ENCODE measurements at places on chromosomes 16 and 17. TPM values are rescaled to one million over a fixed set of nuclear protein-coding genes. Genes with fewer than 3 reads are reported as not detected.

The HCRT gene
- not detected for total RNA-seq

The TMEM101 gene
- total RNA-seq = 36.3 TPM

The CTCF gene
- 54.0 TPM for total RNA-seq

The CTRL gene
- total RNA-seq = 1.4 TPM

GRCh38 chr17:64223283-64223682, 39.8 kb downstream of the TEX2 start:
- DNase-seq = no peak

DNA sequence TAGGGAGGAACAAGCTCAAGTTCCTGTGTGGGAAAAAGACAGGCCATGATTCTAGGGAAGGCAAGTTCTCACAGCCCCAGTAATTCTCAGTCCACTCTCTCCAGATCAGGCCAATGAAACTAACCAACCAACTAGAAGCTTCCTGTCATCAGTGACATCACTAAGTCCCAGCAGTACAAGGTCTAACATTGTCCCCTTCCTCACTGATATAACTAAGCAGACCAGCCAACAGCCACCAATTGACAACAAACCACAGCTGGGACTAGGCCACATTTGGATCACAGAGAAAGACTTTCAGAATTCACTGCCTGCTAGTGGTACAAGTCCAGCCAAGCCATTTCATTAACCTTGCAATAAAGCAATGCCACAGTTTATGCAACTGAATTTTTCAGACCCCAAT, 94.0 kb downstream of the CACNG1 start:
- DNase-seq = no peak

GRCh38 chr17:78372841-78373240, 5.6 kb upstream of the PGS1 start:
- DNase-seq = no peak

DNA sequence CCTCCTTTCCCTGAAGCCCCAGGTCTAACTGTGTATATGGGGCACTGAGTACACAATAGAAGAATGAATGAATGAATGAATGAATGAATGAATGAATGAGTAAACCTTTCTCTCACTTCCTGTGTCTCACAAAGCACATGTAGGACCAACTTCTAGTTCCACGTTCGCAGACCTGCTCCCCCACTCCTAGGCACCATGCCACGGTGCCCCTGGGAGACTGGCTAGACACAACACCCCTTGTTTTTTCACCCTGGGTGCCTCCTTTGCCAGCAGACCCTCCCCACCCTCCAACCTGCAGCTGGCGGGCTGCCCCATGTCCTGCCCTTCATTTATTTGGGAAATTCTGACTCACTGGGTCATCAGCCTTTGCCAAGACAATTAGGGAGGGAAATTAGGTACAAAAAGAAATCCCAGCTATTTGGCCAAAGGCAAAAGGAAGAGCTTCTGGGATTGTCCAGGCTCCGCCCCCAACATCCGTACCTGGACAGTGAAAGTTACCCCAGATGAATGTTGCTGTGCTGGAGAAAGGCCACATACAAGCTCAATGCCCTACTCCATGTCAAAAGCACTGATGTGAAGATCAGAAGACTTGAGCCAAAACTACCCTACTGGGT, 7.7 kb downstream of the CES1 start:
- no peak for DNase-seq

DNA sequence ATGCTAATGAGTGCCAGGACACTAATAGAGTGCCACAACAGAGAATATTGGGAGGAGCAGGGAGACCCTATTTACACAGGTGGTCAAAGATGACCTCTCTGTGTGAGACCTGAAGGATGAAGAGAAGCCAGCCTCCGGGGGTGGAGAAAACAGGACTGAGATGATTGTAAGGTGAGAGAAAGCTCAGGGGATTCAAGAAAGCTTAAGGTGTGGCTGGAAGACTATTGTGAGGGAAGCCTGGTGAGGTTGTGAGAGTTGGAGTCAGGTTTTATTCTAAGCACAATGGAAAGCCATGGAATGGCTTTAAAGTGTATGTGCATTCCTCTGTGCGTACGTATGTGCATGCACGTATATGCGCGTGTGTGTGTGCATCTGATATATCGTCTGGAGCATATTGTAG, 10.4 kb upstream of the MARCHF10 start:
- no peak for DNase-seq

DNA sequence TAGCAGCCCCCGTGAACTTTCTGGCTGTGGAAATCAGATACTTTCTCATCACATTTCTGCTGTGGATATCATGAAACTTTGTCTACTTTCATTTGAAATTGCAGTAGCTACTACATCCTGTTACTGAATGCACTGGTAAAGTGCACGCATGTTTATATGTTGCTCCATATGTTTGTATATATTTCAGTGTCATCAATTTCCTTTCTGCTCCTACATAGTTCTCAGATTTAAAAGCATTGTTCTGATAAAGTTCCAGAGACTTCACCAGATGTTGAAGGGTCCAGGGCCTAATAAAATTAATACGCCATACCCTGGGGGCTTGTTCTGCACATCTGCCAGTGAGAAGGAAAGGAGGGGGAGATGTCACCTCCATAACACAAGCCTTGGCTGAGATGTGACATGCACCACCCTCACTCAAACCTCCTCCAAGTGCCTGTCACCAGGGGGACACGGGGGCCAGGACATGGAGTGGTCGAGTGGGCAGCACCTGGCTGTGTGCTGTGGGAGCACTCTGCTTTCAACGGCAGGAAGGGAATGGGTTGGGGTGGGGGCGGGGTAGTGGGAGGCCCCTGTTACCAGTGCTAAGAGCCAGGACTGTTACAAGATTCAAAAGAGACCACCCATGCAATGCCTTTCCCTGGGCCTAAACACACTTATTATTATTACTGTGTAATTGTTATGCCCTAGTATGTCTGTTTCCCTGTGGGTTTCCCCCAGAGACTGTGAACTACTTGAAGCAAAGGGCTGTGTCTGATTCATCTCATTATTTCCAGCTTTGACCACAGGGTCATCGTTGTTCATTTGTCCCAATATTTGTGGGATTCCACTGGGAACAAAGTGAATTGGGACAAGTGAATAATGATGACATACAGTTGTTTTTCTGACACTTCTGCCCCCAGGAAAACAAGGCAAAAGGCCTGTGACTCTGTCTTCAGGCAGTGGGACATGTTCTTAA, 193.4 kb downstream of the FOXL1 start:
- no peak for DNase-seq

GRCh38 chr17:72406498-72406897, 285.7 kb downstream of the SOX9 start:
- no peak for DNase-seq

DNA sequence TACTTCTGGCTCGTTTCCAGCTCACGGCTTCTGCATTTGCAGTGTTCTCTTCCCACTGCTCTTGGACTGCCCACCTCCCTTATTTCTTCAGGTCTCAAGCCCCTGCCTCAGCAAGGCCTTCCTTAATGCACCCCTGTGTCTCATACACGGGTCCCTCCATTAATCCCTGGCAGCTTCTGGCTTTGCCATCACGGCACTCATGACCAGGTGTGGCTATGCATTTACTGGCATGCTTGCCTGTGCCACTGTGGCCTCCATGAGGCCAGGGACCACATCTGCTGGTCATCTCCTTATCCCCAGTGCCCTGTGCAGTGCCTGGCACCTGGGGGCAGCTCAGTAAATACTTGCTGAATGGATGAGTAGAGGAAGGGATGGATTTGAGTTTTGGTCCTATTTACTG, 114.1 kb downstream of the C16orf78 start:
- no peak for DNase-seq

DNA sequence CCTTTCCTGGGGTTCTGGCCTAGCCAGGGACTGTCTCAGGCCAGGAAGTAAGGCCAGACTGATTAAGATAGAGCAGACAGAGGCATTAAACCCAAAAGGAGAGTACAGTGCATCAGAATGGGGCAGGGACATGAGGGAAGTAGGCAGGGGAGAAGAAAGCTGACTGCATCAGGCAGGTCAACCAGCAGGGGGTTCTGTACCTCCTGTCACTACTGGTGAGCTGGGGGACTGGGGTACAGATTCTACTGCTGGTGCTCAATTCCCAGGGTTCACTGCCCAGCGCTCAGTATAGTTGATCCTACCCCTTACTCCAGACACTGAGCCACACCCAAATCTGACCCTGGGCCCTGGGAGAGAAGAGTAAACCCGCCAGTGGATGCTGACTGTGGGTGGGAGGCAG, 12.9 kb upstream of the MTMR4 start:
- DNase-seq = no peak

All from occipital lobe (tissue), 3 donors.